ENCODE measurements at places on chromosomes 11 and 22.

DNA sequence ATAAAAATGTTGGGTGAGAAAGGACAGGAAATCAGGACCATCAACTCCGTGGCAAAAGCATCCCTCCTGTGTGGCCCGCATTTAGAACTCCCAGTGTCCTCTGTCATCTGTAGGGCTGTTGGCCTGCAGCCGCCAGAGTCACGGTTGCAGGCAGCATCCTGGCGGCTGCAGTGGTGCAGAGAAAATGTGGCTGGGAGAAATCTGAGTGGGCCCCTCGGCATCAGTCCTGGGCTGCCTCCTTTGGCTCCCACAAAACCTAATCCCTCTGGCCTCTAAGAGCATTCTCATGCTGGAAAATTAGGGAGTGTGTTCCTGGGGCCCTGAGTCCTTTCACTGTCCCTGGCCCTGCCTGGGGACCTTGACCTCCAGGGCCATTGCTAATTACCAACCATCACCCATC, 121.9 kb downstream of the WT1 start:
- DNase-seq: no peak

GRCh38 chr11:59849129-59849528, 3.8 kb upstream of the CBLIF start:
- DNase-seq: no peak

DNA sequence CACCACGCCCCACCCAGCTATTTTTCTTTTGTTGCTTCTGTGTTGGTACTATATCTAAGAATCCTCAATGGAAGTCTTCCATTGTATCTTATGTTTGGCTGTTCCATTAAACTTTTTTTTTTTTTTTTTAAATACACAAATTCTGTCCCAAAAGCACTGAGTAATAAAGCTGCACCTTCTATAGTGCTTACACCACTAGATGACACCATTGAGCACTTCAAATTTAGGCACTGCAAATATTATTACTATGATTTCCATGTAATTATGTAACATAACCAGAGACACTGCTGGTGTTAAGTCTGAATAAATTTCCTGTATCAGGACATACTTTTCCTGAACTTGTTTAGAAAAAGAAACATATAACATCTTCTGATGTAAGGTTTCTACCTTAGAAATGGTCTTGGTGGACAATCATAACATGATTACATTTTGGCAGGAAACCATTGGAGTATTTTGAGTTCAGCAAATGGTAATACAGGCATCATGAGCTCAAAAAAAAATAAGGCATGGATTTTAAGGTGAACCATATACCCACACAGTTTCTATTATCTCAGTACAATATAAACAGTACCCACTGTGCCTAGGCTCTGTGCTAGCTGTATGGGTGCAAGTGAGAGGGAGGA, 110.5 kb downstream of the ATG16L2 start:
- no peak for DNase-seq

- DNase-seq: no peak
Measured at GRCh38 chr11:75084883-75085282, 11.8 kb downstream of the OR2AT4 start.

DNA sequence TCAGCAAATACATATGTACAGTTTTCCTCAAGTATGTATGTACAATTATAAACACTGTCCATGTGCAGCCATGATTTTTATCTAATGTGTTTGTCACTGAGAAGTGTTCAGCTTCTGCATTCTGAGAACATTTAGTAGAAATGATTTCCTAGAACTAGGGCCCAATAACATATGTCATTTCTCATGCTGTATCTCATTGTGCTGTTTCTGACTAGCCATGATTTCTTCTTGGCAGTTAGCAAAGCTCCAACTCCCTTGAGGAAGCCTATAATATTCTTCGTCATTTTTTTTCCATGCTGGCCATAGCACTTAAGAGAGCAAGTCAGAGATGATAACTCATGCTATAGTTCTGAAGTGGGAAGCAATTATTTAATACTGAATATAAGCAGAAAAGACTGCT, 187.8 kb downstream of the DDX10 start:
- DNase-seq: no peak

GRCh38 chr22:25403811-25404471, 160.5 kb upstream of the GRK3 start:
- DNase-seq: no peak
